ENCODE measurements at places on chromosomes 3 and 15.

- DNase-seq, result no peak
Observed at GRCh38 chr3:120498556-120499346, 48.0 kb upstream of the FSTL1 start.

GRCh38 chr3:64049136-64049535, 25.8 kb upstream of the PSMD6 start:
- DNase-seq, result no peak

GRCh38 chr3:126480206-126480605, 4.5 kb upstream of the ZXDC start:
- no peak for DNase-seq

DNA sequence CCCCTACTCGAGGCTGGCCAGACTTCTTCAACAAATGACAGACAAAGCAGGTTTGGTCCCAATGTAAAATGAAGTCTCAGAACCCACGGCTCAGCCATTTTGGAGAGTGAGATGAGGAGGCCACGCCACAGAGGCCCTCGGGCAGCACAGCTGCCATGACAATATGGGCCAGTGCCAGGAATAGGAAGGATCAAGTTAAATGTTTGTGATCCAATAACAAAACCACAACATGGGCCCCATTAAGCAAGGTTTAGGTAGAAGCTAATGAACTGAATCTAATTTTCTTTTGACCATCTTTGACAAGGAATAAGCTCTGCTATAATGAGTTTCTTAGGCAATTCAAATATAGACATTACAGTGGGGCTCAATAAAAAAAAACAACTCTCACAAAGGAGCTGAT, 52.6 kb downstream of the RFTN1 start:
- no peak for DNase-seq

GRCh38 chr15:55106155-55106554, 90.6 kb downstream of the RSL24D1 start:
- no peak for DNase-seq

- no peak for DNase-seq
Observed at GRCh38 chr15:49196856-49197255, 26.8 kb downstream of the GALK2 start.

GRCh38 chr3:46484911-46485778, 12.6 kb upstream of the RTP3 start:
- DNase-seq, result no peak

GRCh38 chr3:42654331-42655201, 1.1 kb downstream of the ZBTB47 start:
- no peak for DNase-seq

- no peak for DNase-seq
Observed at GRCh38 chr3:62632510-62633294, 242.5 kb downstream of the CADPS start.

DNA sequence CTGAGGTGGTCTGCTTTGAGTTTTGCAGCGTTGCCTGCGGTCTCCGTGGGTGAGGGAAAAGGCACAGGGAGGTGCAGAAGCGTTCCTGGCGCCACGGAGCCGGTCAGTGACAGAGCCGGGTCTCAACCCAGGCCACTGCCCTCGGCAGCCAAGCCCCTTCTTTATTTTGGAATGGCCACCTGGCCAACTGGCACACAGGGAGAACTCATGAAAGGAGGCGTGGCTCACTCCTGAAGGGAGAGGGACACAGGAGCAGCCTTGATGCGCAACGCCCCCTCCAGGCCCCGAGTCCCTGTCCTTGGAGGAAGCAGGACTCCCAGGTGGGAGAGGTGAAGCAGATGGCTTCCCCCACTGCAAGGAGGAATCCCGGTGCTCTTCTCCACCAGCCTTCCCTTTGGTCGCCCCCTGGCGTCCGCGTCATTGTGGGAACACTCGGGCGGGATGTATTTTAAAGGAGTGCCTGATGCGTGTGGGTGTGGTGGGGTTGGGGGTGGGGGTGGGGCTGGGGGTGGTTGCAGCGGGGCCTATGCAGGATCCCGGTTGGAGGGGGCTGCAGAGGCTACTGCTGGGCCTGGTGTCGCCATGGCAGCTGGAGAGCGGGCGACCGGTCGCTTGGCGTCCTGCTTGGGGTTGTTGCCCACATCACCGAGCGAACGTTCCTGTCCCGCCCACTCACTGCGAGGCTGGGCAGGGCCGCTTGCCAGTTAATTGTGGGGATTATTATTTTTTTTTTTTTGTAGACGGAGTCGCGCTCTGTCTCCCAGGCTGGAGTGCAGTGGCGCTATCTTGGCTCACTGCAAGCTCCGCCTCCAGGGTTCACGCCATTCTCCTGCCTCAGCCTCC, 32.6 kb downstream of the APBA2 start:
- no peak for DNase-seq

DNA sequence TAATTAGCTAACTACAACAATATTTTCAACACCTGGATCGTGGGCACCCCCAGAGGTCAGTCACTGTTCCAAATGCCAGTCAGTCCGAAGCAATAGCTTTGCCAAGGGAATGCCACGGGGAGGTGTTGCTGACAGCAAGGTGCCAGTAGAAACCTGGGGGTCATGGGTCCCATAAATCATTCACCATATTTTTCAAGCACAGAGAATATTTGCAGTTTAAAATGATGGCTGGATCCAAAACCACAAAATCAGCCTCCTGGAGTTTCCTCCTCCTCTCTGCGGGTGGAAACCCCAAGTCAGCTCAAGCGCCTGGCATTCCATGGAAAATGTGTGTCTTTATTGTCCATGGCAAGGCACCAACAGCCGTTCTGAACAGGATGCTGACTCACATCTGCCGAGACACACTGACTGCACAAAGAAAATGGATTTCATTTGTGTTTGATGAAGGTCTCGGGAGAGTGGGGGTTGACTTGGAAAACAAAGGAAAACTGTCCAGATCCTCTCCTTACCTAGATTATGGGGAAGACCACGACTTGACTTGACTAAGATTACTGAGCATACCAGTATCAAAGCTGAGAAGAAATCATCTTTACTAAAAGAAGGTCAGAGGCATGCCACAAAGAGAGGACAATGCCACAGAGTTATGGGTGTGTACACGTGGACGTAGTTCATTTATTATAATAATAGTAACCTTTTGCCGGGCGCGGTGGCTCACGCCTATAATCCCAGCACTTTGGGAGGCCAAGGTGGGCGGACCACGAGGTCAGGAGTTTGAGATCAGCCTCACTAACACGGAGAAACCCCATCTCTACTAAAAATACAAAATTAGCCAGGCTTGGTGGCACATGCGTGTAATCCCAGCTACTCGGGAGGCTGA, 26.4 kb downstream of the ANXA2 start:
- no peak for DNase-seq

DNA sequence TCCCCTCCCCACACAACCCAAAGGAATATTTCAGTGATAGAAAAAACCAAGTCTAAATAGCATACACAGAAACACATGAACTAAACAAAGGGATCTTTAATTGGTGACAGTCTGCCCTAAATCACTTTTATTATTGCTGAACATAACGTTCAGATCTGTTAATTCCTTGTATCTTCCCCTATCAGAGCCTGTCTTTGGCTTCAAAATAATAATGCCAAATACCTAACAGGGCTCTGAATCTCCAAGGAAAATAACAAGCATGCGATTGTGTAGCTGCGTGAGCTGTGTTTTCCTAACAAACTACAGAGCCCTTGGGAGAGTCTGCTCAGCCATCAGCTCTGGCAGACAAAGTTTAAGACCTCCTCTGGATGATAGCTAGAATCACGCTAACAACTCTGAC, 1010.1 kb downstream of the ROBO1 start:
- no peak for DNase-seq

- DNase-seq, result no peak
Observed at GRCh38 chr3:45199837-45200648, 26.0 kb downstream of the TMEM158 start.
